ENCODE measurements at places on chromosomes 4 and X. TPM values are rescaled to one million over a fixed set of nuclear protein-coding genes. Genes with fewer than 3 reads are reported as not detected.

HAUS3 gene
- 12.6 TPM for total RNA-seq

KIAA1210 gene
- total RNA-seq, result not detected

PAGE1 gene
- not detected for total RNA-seq

CDX4 gene
- not detected for total RNA-seq

ADH1B gene
- 632 TPM for total RNA-seq

MANBA gene
- 31.8 TPM for total RNA-seq

HAND2 gene
- 15.3 TPM for total RNA-seq

P2RY4 gene
- total RNA-seq, result not detected

RENBP gene
- 1.1 TPM for total RNA-seq

TCEAL6 gene
- total RNA-seq, result not detected

LONRF3 gene
- 1.8 TPM for total RNA-seq

GCNA gene
- total RNA-seq, result 5.6 TPM

TMPRSS11A gene
- not detected for total RNA-seq

SYTL4 gene
- total RNA-seq, result 2.0 TPM

TRIM61 gene
- total RNA-seq, result 1.6 TPM

LRP2BP gene
- total RNA-seq, result 0.37 TPM

HTN3 gene
- not detected for total RNA-seq

BANK1 gene
- total RNA-seq, result 0.06 TPM

GAB1 gene
- 20.5 TPM for total RNA-seq

HPGDS gene
- not detected for total RNA-seq

NUDT10 gene
- 2.1 TPM for total RNA-seq

REELD1 gene
- total RNA-seq, result not detected

PRMT9 gene
- total RNA-seq, result 6.3 TPM

ATOH1 gene
- not detected for total RNA-seq

TLR10 gene
- total RNA-seq, result not detected

SGMS2 gene
- 72.2 TPM for total RNA-seq

BRS3 gene
- not detected for total RNA-seq

CT83 gene
- total RNA-seq, result not detected

NPY2R gene
- 0.19 TPM for total RNA-seq

RCHY1 gene
- total RNA-seq, result 14.6 TPM

HSFX4 gene
- total RNA-seq, result not detected

PLAC8 gene
- total RNA-seq, result not detected

NEK1 gene
- 6.9 TPM for total RNA-seq

DYNLT3 gene
- total RNA-seq, result 14.9 TPM

POU4F2 gene
- total RNA-seq, result not detected

HSD17B13 gene
- not detected for total RNA-seq

RASGEF1B gene
- 2.1 TPM for total RNA-seq

Data from cardiac ventricle fibroblast (primary cell).